Thyroid gland (tissue), 4 donors: ENCODE measurements at places on chromosomes 5 and 9. TPM values are rescaled to one million over a fixed set of nuclear protein-coding genes. Genes with fewer than 3 reads are reported as not detected.

GRCh38 chr9:13939701-13940490, 374.0 kb downstream of the NFIB start:
- H3K4me3 ChIP-seq = no peak overlapping the region
- no peak overlapping the region for H3K27ac ChIP-seq
- H3K27me3 ChIP-seq = no peaks in the 10 kb centered on the region
- DNase-seq = no peak
- peaks cover 5% of the 10 kb centered on the region for H3K4me1 ChIP-seq
- H3K36me3 ChIP-seq = no peaks in the 10 kb centered on the region

GRCh38 chr5:141511771-141512325, 23.0 kb downstream of the PCDHGC5 start:
- peaks cover 64% of the 10 kb centered on the region for H3K4me1 ChIP-seq
- H3K4me3 ChIP-seq = no peak overlapping the region
- no peak overlapping the region for H3K27ac ChIP-seq
- H3K27me3 ChIP-seq = no peaks in the 10 kb centered on the region

DNA sequence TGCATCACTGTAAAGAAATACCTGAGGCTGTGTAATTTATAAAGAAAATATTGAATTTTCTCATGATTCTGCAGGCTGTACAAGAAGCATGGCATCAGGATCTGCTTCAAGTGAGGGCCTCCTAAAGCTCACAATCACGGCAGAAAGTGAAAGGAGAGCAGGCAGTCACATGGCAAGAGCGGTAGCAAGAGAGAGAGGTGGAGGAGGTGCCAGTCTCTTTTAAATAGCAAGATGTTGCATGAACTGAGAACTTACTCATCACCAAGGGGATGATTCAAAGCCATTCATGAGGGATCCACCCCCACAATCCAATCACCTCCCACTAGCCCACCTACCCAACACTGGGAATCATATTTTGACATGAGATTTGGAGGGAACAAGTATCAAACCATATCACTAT, 184.5 kb upstream of the PAPPA start:
- no peak overlapping the region for H3K4me3 ChIP-seq
- no peaks in the 10 kb centered on the region for H3K27me3 ChIP-seq
- DNase-seq = no peak

GRCh38 chr9:134585021-134585561, 56.5 kb upstream of the COL5A1 start:
- DNase-seq = no peak
- H3K27ac ChIP-seq = no peak overlapping the region
- no peak overlapping the region for H3K4me3 ChIP-seq
- H3K4me1 ChIP-seq = no peaks in the 10 kb centered on the region
- no peaks in the 10 kb centered on the region for H3K36me3 ChIP-seq

GRCh38 chr5:154298065-154298464, 107.5 kb downstream of the GALNT10 start:
- no peaks in the 10 kb centered on the region for H3K36me3 ChIP-seq
- H3K4me1 ChIP-seq = peaks cover 27% of the 10 kb centered on the region
- H3K4me3 ChIP-seq = no peak overlapping the region
- H3K27me3 ChIP-seq = no peaks in the 10 kb centered on the region
- no peak for DNase-seq

GRCh38 chr9:132505991-132506655, 76.3 kb upstream of the BARHL1 start:
- H3K4me1 ChIP-seq = no peaks in the 10 kb centered on the region
- no peak overlapping the region for H3K27ac ChIP-seq
- H3K36me3 ChIP-seq = no peaks in the 10 kb centered on the region
- no peaks in the 10 kb centered on the region for H3K27me3 ChIP-seq

GRCh38 chr5:104540448-104540847, 977.9 kb upstream of the NUDT12 start:
- no peaks in the 10 kb centered on the region for H3K4me1 ChIP-seq
- H3K36me3 ChIP-seq = no peaks in the 10 kb centered on the region
- DNase-seq = no peak
- no peaks in the 10 kb centered on the region for H3K27me3 ChIP-seq
- no peak overlapping the region for H3K27ac ChIP-seq

DNA sequence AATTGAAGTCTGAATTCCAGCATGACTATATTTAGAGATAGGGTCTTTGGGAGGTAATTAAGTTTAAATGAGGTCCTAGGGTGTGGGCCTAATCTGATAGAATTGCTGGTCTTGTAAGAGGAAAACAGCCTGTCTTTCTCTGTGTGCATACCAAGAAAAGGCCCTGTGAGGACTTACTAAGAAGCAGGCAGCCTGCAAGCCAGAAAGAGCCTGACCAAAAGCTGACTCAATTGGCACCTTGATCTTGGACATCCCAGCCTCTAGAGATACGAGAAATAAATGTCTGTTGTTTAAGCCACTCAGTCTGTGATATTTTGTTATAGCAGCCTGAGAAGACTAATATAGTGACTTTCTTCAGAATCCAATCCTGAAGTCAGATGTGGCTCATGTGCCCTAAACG, 14.6 kb downstream of the ARL14EPL start:
- H3K27ac ChIP-seq = no peak overlapping the region
- DNase-seq = no peak
- H3K4me3 ChIP-seq = no peak overlapping the region
- H3K4me1 ChIP-seq = no peaks in the 10 kb centered on the region

- no peaks in the 10 kb centered on the region for H3K27me3 ChIP-seq
- no peak for DNase-seq
- H3K36me3 ChIP-seq = no peaks in the 10 kb centered on the region
- H3K27ac ChIP-seq = no peak overlapping the region
These were observed 104.8 kb downstream of the PAX5 start for GRCh38 chr9:36929350-36929675.

DNA sequence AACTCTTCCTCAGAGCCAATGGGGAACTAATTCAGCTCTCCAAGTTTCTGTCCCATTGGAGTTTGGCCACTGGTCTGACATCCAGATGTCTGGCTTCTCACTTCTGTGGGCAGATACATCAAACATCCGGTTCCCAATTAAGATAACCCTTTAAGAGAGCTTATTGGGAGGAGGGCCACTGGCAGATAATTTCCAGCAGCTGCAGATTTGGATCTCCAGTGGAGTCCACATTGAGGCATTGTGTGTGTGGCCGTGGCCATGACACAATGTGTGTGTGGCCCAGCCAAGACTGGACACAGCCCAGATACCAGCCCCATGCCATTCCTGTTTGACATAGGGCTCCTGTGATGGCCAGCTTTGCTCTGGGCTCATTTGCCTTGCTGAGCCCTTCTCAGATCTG, 110.5 kb upstream of the MAP1B start:
- H3K27me3 ChIP-seq = no peaks in the 10 kb centered on the region
- no peak for DNase-seq
- no peaks in the 10 kb centered on the region for H3K36me3 ChIP-seq

GRCh38 chr5:67190861-67191260, 5.7 kb downstream of the CD180 start:
- peaks cover 16% of the 10 kb centered on the region for H3K4me1 ChIP-seq
- H3K27ac ChIP-seq = no peak overlapping the region
- H3K4me3 ChIP-seq = no peak overlapping the region
- H3K27me3 ChIP-seq = no peaks in the 10 kb centered on the region

- no peak overlapping the region for H3K4me3 ChIP-seq
- peak; percentile 44 for DNase-seq
- H3K27me3 ChIP-seq = no peaks in the 10 kb centered on the region
- peaks cover 11% of the 10 kb centered on the region for H3K4me1 ChIP-seq
These were observed 246.7 kb downstream of the ADAMTSL1 start for GRCh38 chr9:18720691-18721090.

DNA sequence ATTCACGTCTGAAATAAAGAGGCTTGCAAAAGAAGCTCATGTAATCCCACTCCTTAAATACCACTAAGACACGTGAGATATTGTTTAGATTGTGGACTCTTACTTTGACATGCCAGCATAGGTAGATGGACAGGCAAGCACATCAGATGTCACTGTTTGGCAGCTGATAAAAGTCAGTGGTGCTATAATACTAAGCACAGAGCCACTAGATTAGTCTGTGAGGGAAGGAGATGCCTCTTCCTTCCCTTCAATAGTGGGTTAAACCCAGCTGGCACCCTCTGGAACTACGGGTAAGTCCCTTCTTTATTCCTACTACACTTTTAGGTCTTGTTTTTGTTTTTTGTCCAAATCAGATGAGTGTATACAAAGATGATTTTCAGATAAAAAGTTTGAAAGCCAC, at the start of gene MYOT:
TSS of gene MYOT (plus strand) at position 197 of the 400 bp plus-strand sequence. CDS start 2,792 bp downstream, outside the sequence.
- no peaks in the 10 kb centered on the region for H3K36me3 ChIP-seq
- DNase-seq = no peak
- no peak within 1 kb of the TSS for H3K4me3 ChIP-seq
- no peaks in the 10 kb centered on the region for H3K27me3 ChIP-seq
- H3K27ac ChIP-seq = no peak within 1 kb of the TSS
- no peaks in the 10 kb centered on the region for H3K4me1 ChIP-seq

- H3K36me3 ChIP-seq = no peaks in the 10 kb centered on the region
- H3K4me3 ChIP-seq = peak overlapping the region; percentile 98
- peak overlapping the region; percentile 98 for H3K27ac ChIP-seq
- DNase-seq = peak; percentile 76
- no peaks in the 10 kb centered on the region for H3K27me3 ChIP-seq
These were observed 547 bp downstream of the NIPBL start for GRCh38 chr5:36876965-36877666.

GRCh38 chr5:169071-169727, 22.1 kb upstream of the LRRC14B start:
- peak; percentile 17 for DNase-seq
- no peaks in the 10 kb centered on the region for H3K27me3 ChIP-seq
- H3K27ac ChIP-seq = no peak overlapping the region
- no peaks in the 10 kb centered on the region for H3K4me1 ChIP-seq
- no peak overlapping the region for H3K4me3 ChIP-seq
- H3K36me3 ChIP-seq = no peaks in the 10 kb centered on the region

DNA sequence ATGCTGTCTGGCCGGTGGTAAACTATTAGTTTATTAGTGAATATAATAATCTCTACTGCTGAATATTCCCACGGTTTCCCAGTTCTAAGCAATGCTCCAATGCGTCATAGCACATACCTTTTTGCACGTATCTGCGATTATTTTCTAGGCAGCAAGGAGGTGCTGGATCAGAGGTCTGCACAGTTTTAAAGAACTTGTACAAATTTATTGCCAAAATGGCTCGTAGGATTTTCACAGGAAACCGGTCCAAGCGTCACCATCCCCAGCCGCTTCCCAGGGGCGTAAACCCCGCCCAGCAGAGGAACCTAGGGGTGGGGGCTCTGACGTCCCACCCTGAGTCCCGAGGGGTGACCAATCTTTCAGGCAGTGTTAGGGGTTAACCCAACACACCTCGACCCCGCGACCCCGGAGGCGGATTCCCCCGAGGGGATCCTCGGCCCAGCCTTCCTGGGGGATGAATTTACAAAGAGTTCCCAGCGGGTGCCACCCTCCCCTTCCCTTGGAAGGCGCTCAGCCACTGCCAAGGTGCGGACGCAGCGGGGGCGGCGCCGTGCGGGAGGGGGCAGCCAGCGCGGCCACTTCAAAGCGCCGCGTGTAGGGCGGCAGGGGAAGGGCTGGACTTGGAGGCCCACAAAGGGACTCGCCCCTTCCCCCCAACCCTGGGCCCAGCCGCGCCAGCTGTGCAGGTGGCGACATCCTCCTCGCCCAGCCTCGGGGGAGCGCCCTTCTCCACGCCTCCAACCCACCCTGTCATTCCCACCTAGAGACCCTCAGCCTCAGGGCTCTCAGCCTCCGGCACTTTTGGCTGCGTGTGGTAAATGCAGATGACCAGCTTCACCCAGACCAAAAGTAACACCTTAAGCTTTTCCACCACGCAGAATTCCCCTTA, 43.5 kb upstream of the TCF7 start:
- no peaks in the 10 kb centered on the region for H3K27me3 ChIP-seq
- DNase-seq = peak; percentile 29
- peak overlapping the region; percentile 6 for H3K4me3 ChIP-seq
- peaks cover 7% of the 10 kb centered on the region for H3K4me1 ChIP-seq

DNA sequence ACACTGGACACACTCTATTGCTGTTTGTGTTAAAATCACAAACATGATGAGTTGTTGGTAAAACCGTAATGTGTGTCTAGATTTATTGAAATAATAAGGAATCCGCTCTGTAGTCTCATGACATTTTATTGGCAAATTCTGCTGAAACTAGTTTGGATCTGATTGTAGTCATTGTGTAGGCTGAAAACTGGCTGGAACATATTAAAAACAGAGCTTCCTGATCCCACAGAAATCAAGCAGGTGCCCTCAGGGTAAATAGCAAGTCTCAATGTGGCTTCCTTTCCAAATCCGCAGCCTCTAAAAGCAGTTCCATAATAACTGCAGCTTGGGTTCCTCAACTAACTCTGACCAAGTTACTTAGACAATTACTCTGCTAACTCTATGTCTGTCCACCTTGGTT, 427.5 kb upstream of the KIF2A start:
- H3K27me3 ChIP-seq = no peaks in the 10 kb centered on the region
- H3K4me3 ChIP-seq = no peak overlapping the region
- DNase-seq = no peak
- H3K36me3 ChIP-seq = no peaks in the 10 kb centered on the region
- H3K27ac ChIP-seq = no peak overlapping the region
- H3K4me1 ChIP-seq = no peaks in the 10 kb centered on the region

DNA sequence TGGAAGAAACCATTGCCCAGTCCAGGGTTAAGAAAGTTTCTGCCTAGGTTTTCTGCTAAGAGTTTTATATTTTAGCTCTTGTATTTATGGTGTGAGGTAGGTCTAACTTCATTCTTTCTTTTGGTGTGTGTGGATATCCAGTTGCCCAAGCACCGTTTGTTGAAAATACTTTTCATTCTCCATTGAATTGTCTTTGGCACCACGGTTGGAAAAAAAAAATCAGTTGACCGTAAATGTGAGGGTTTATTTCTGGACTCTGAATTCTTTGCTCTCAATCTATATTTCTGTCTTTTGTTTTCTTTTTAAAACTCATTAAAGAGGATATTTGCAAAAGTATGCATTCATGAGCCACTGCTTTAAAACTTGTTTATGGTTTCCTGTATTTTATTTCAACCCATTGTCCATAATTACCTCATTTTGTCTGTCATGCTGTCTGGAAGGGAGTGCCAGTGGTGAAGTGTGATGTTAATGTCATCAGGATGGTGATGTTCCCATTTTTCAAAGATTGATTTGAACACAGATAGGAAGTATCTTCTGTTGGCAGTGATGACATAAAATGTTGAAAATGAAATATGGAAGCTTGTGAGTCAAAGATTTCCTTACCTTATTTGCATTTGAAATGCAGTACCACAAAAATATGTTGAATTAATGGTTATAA, 33.9 kb downstream of the HABP4 start:
- no peaks in the 10 kb centered on the region for H3K36me3 ChIP-seq
- peaks cover 30% of the 10 kb centered on the region for H3K4me1 ChIP-seq
- DNase-seq = no peak
- H3K27me3 ChIP-seq = no peaks in the 10 kb centered on the region

GRCh38 chr5:153807801-153808200, 230.9 kb downstream of the FAM114A2 start:
- no peaks in the 10 kb centered on the region for H3K4me1 ChIP-seq
- no peak overlapping the region for H3K4me3 ChIP-seq
- no peaks in the 10 kb centered on the region for H3K36me3 ChIP-seq
- no peak overlapping the region for H3K27ac ChIP-seq

- no peak overlapping the region for H3K4me3 ChIP-seq
- no peak overlapping the region for H3K27ac ChIP-seq
- H3K27me3 ChIP-seq = no peaks in the 10 kb centered on the region
These were observed 226.7 kb downstream of the SYK start for GRCh38 chr9:91028166-91028827.

- no peak overlapping the region for H3K27ac ChIP-seq
- no peak overlapping the region for H3K4me3 ChIP-seq
- H3K36me3 ChIP-seq = no peaks in the 10 kb centered on the region
- no peak for DNase-seq
- H3K27me3 ChIP-seq = no peaks in the 10 kb centered on the region
- H3K4me1 ChIP-seq = no peaks in the 10 kb centered on the region
These were observed 411.0 kb downstream of the MAT2B start for GRCh38 chr5:163916376-163916775.

SLC22A5 gene
- 18.1 TPM for total RNA-seq

BHMT gene
- total RNA-seq = 1.2 TPM

SPATA31D4 gene
- not detected for total RNA-seq

SARDH gene
- 2.2 TPM for total RNA-seq

ELOVL7 gene
- total RNA-seq = 15.2 TPM

PIP5KL1 gene
- total RNA-seq = 1.0 TPM

ALDH1A1 gene
- 237 TPM for total RNA-seq

PCDHB9 gene
- 3.9 TPM for total RNA-seq
